8988T (cell line): ENCODE measurements at places on chromosomes 1 and 21.

DNA sequence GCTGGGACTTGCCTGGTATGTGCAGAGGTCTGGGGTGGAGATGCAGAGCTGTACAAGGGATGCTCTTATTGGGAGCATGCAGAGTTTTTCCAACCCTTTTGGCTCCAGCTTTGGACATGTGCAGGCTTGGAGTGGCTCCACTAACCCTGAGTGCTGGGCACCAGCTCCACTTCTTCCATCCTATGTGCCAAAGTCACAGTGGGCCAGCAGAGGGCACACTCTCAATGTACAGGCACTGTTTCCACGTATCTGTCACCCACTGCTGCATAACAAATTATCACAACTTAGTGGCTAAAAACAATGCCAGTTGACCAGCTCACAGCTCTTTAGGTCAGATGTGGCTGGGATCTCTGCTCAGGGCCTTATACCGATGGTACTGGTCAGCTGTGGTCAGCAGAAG, 631.8 kb downstream of the AJAP1 start:
- DNase-seq: no peak

DNA sequence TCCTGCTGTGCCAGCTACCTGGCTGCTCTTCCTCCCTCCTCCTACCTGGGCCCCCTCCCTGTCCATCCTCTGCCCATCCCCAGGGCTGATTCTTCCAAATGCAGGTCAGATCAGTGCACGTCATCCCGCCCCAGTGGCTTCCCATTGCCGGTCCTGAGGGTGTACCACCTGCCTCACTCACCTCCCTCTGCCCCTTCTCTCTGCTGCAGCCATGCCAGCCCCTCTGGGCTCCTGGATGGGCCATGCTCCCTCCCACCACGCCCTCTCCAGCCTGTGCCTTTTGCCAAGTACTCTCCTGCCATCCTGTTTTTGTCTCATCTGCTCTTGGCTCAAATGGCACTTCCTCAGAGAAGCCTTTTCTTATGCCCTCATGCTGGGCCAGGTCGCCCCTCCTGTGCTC, 95.8 kb downstream of the ARHGEF10L start:
- no peak for DNase-seq

DNA sequence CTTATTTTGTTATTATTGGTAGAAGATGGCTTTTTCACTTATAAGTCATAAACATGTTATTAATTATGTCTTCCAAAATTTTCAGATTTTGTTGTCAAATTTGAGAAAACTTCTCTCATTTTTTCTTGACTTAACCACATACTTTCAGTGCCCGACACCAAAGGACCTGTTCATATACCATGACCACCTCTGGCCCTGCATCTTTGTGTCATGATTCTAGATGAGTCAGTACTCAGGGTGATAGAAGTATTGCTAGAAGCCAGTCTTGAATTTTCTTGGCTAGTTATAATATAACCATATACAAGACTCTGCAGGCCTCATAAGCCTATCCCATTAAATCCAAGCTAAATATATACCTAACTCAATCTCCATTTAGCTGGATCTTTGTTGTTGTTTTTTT, 35.4 kb upstream of the DPH5 start:
- no peak for DNase-seq

GRCh38 chr21:44636209-44637017, 743 bp upstream of the KRTAP10-10 start:
- DNase-seq: no peak

DNA sequence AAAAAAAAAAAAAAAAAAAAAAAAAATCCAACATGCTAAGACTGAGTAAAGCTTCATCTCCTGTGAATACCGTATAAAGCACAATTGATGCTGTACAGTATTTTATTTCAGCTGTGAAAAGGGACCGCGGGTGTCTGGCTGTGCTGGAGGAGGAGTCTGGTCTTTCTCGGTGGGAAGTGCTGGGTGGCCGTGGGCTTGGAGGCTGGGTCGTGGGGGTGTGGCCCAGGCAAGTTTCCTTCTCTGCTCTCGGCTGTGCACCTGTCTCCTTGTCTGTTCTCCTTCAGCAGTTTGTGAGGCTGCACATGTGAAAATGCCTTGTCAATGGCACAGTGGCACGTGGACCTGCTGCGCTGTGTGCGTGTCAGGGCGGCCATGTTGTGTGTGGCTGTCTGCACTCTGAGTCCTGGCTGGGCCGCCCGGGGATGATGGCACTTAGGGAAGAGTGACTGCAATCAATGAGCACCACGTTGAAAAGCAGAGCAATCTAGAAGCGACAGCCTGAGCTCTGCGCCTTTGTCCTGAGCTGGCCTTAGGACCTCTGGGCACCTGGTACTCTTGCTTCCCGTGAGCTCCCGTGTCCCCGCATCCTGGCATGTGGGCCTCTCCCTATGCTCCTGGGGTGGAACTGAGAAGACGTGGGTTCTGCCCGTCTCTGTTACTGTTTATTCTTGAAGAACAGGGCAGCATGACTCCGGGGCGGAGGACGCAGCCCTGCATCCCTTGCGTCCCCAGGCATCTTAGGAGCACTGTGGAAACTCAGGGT, 14.5 kb downstream of the AGPAT3 start:
- no peak for DNase-seq

- no peak for DNase-seq
Observed at GRCh38 chr21:16070207-16070651, 340.4 kb downstream of the USP25 start.

DNA sequence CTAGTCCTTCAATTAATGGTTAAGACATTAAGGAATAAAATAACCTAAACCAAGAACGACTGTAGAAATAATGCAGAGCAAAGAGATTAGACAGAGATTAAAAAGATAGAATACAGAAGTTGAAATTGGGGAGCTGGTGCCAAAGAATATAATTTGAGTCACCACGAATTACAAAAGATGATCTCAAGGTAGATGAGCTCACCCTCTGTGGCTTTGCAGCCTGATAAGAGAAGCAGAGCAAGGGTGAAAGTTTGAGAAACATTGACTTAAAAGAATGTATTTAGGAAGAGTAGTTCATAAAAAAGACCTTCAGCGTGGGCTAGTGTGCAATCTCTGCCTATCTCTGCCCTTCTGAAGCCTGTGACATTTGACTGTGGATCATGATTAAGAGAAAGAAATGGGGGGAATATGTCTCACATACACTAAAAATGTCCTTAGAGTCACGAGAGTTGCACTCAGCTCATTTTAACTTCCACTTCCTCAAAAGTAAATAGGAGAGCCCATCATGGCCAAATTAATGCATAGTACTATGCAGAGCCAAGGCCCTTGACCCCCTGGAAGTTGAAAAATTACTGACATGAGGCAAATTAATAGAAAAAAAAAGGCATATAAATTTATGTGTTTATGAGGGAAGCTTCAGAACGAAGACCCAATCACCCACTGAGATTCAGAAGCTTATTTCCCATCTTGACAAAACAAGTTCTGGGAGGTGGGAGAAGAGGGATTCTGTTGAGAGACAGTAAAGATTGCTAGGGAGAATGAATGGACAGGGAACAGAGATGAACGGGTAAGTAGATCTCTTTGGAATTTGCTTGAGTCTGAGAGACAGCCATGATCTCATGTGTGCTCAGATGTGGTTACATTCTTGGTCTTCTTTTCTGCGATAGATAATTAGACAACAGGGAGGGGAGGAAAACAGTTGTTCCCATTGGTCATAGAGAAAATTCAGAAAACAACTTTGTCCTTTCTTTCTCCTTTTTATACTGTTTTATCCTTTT, 395.4 kb upstream of the LRRC7 start:
- DNase-seq: no peak

- no peak for DNase-seq
Observed at GRCh38 chr1:22334860-22335550, 116.6 kb upstream of the ZBTB40 start.

- no peak for DNase-seq
Observed at GRCh38 chr1:11629184-11630016, 24.8 kb downstream of the FBXO2 start.

DNA sequence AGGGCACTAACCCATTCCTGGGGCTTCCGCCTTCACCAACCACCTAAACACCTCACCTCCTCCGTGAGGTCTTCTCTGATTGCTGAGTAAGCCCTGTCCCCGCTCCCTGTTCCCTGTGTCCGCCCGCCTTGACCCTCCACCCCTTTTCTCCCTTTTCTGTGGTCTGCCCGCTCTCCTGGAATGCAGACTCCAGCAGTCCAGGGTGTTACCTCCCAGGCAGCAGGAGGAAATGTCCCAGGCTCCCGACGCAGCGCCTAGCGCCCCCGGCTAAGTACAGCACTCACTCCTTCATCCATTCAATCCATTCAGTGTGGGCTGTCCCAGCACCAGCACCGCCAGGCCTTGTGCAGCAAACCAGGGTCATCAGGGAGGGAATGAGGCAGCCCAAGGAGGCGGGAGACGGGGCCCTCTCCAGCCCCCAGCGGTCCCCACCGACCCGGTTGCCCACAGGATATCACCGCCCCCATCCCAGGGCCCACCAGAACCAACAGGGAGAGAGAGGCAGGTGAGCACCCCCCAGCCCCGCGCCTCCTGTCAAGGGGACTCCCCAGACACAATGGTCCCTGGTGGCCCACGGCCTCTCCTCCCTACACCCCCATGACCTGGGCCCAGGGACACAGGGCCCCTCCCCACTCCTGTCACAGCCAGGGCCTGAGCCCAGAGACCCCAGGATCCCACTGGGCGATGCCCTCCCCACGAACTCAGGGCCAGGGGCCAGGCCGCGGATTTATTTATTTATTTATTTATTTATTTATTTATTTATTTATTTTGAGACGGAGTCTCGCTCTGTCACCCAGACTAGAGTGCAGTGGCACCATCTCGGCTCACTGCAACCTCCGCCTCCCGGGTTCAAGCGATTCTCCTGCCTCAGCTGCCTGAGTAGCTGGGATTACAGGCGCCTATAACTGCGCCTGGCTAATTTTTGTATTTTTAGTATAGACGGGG, 10.2 kb downstream of the TNFRSF14 start:
- no peak for DNase-seq

- no peak for DNase-seq
Observed at GRCh38 chr1:197916500-197916983, 630 bp upstream of the LHX9 start.

DNA sequence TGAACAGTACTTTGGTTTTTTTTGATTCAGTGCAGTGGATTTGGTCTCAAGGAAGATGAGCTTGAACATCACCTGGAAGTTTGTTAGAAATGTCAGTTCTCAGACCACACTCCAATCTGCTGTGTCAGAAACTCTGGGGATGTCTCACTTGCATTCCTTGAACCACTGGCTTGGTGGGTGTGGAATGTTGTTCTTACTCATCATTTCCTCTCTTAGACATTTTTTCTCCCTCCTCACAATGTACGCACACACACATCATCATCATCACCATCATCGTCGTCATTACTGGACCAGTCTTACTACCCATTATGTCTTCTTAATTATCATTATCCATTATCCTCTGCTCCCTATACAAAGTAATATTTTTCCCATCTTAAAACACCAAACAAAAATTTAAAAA, 91.9 kb upstream of the KCNK2 start:
- DNase-seq: peak; percentile 16

DNA sequence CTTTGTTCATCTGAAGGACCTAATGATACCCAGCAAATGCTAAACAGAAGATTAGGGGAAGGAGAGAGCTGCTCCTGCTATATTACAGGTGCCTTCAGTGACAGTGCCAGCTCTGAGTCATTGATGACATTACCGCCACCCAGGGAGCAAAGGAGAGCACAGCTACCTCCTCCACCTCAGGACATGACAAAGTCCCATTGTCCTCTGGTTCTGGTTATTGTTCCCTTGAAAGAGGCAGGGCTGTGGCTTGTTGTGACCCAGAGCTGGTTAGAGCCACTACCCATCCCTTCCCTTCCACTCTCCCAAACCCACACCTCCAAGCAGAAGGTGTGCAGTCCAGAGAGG, 363.5 kb upstream of the DUSP10 start:
- no peak for DNase-seq
